ENCODE measurements at places on chromosomes 6 and 20. TPM values are rescaled to one million over a fixed set of nuclear protein-coding genes. Genes with fewer than 3 reads are reported as not detected.

RUNX2 gene
- total RNA-seq = 2.4 TPM

MCCD1 gene
- not detected for total RNA-seq

BMP5 gene
- 0.19 TPM for total RNA-seq

SCGN gene
- not detected for total RNA-seq

HLA-DQA1 gene
- 7.4 TPM for total RNA-seq

MYBL2 gene
- 3.1 TPM for total RNA-seq

TUBB gene
- total RNA-seq = 351 TPM

SFTA2 gene
- 2.0 TPM for total RNA-seq

TCF15 gene
- not detected for total RNA-seq

PSMB9 gene
- total RNA-seq = 7.3 TPM

LMBRD1 gene
- 33.2 TPM for total RNA-seq

CCDC170 gene
- 0.95 TPM for total RNA-seq

FOXA2 gene
- not detected for total RNA-seq

CDH4 gene
- total RNA-seq = not detected

ZFP57 gene
- not detected for total RNA-seq

ZBTB22 gene
- total RNA-seq = 17.5 TPM

All from esophagus squamous epithelium (tissue), 5 donors.